ENCODE measurements at places on chromosomes 7 and 10. TPM values are rescaled to one million over a fixed set of nuclear protein-coding genes. Genes with fewer than 3 reads are reported as not detected.

Gene SEC31B
- 4.7 TPM for total RNA-seq

Gene FGFBP3
- total RNA-seq, result 0.17 TPM

Gene USP6NL
- 12.2 TPM for total RNA-seq

Gene FZD8
- total RNA-seq, result 21.2 TPM

Gene LIPF
- not detected for total RNA-seq

Gene TUBAL3
- total RNA-seq, result 0.73 TPM

Gene ZCCHC24
- 7.3 TPM for total RNA-seq

Gene NEUROD6
- total RNA-seq, result not detected

Gene CH25H
- not detected for total RNA-seq

Gene CAV2
- total RNA-seq, result 385 TPM

Gene GPR15LG
- 0.33 TPM for total RNA-seq

Gene GAD2
- not detected for total RNA-seq

Gene LEP
- total RNA-seq, result 1.0 TPM

Gene UCN3
- not detected for total RNA-seq

Gene ZFYVE27
- 33.5 TPM for total RNA-seq

Gene LRRN3
- not detected for total RNA-seq

Gene PARD3
- 58.7 TPM for total RNA-seq

Gene CDHR3
- total RNA-seq, result 1.7 TPM

Gene NODAL
- 0.51 TPM for total RNA-seq

Gene CALHM3
- not detected for total RNA-seq

Gene CACNA2D1
- total RNA-seq, result 7.0 TPM

Gene GPAM
- 17.5 TPM for total RNA-seq

Gene LLCFC1
- not detected for total RNA-seq

Gene OR2A5
- not detected for total RNA-seq

Gene PKD2L1
- total RNA-seq, result not detected

Gene AGAP9
- total RNA-seq, result 8.0 TPM

Gene MYO1G
- total RNA-seq, result not detected

Gene TRIM50
- total RNA-seq, result not detected

Gene KNDC1
- 0.83 TPM for total RNA-seq

Gene TMEM139
- 23.6 TPM for total RNA-seq

Gene GNAT3
- total RNA-seq, result not detected

Gene CFAP46
- not detected for total RNA-seq

Gene CPA2
- 0.38 TPM for total RNA-seq

Gene CAV1
- total RNA-seq, result 485 TPM

Gene SH2B2
- total RNA-seq, result 3.0 TPM

Gene NPFFR1
- total RNA-seq, result under 0.01 TPM

Gene SP4
- 2.8 TPM for total RNA-seq

Gene PTF1A
- not detected for total RNA-seq

Gene CHN2
- total RNA-seq, result not detected

Gene PHYHIPL
- total RNA-seq, result 0.07 TPM

All from mammary epithelial cell (primary cell).